Globus pallidus (tissue), 1 donor: ENCODE measurements at places on chromosomes 3 and 15.

DNA sequence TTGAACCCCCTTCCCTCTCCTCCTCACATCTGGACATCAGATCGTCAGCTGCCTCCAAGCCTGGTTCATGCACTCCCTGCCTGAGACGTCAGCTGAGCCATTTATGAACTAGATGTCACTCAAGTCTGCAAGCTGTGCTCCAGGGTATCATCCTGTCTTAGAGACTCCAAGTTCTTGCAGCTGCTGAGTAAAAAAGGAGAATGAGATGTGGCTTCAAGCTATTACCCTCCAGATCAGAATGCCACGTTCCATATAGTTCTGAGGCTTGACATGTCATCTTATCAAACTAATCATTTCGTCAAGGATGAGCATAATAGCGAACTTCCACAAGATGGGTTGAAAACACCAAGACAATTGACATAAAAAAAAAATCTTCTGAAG lies 766.3 kb downstream of the TBL1XR1 start:
- no peak for DNase-seq

DNA sequence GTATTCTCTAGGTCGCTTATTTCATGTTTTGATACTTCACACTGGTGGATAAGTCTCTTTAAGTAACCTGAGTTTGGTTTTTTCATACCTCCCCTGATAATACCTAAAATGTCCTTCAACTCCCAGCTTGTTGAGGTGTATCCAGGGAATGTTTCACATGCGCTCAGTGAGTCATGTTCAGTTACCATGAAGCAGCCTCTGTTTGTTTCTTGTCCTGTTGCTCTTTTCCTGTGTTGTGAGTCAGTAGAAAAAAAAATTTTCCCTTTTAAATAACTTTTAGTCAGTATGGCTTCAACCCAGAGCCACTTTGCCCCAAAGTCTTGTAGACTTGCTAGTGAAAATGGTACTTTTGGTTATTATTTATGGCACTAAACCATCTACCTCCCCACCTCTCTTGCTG lies 278.4 kb upstream of the ZPLD1 start:
- no peak for DNase-seq

GRCh38 chr3:2921903-2922302 lies 188.3 kb downstream of the IL5RA start:
- peak; percentile 19 for DNase-seq

DNA sequence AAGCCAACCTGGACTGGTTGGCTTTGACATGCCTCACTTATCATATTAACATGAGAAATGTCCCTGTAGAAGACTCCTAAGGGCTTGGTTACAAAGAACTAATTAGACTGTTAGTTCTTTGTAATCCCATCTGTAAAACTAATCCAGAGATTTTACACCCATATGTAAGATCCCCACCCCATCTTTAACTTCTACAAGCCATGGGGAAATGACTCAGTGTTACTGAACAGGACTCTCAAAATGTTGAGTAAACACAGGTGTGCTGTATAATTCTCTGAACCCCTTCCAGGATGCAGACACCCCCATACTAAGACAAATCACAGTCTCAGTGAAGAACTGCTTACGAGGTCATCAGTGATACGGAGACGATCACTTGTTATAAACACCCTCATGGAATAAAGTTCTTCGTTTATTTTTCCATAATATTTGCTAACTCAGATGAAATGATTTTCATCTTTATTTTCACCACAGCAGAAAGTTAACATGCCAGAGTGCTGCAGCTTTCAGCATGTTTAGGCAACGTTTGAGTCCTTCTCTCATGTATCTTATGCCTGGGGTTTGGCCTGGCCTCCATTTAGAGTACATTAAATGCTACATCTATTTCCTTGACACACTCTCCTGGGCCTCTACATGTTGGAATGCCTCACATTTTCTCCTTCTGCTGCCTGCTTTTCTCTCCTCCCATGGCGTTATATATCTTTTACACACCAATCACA lies 55.3 kb upstream of the LEKR1 start:
- DNase-seq = no peak

DNA sequence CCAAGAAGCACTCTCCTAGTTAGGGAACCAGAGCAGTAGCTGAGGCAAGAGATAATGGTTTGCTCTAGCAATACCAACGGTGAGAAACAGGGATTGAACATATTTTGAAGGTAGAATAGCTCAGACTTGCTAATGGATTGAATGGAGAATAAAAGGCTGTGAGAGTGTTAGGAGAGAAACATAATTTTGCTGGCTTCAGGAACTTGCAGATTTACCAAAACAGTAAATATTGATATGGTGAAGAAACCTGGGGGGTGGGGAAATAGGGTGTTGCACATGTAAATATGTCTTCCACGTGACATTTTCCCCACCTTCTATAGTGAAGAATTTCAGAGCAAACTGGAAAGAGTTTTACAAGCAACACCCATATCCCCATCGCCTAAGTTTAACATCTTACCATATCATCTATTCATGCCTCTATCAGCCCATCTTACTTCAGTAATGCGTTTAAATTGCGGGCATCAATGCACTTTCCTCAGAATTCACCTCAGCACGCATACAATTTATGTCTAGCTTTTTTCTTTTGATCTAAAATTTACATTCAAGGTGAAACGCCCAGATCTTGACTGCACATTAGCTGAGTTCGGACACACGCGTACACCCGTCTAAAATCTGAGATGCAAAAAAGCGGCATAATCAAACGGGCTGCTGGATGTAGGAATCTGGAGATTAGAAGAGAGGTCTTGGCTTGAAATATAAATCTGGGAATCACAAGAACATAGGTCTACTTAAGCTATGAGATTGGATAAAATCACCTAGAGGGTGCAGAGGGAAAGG lies 891 bp upstream of the NR1D2 start:
- peak; percentile 37 for DNase-seq

GRCh38 chr3:114144909-114145688 lies 33.8 kb downstream of the DRD3 start:
- DNase-seq = no peak

GRCh38 chr3:78141269-78141668 lies 1101.4 kb downstream of the ROBO2 start:
- DNase-seq = no peak

DNA sequence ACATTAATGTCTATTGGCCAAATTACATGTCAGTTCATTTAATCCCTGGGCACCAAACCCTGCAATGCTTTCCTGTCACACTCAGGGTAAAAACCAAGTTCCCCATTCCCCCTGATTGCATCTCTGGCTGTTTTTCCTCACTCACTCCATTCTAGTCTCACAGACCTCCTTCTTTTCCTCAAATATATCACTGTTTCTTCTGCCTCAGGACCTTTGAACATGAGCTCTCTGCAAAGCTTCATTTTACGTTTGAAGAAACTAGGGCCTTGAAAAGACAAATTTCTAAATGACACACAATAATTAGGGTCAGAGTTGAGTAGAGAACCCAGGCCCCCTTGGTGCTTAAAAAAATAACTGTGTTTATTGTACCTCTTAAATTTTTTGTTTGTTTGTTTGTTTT lies 230.6 kb downstream of the THRB start:
- DNase-seq = no peak

GRCh38 chr15:41494922-41495735 lies 1.5 kb downstream of the ITPKA start:
- DNase-seq = no peak

DNA sequence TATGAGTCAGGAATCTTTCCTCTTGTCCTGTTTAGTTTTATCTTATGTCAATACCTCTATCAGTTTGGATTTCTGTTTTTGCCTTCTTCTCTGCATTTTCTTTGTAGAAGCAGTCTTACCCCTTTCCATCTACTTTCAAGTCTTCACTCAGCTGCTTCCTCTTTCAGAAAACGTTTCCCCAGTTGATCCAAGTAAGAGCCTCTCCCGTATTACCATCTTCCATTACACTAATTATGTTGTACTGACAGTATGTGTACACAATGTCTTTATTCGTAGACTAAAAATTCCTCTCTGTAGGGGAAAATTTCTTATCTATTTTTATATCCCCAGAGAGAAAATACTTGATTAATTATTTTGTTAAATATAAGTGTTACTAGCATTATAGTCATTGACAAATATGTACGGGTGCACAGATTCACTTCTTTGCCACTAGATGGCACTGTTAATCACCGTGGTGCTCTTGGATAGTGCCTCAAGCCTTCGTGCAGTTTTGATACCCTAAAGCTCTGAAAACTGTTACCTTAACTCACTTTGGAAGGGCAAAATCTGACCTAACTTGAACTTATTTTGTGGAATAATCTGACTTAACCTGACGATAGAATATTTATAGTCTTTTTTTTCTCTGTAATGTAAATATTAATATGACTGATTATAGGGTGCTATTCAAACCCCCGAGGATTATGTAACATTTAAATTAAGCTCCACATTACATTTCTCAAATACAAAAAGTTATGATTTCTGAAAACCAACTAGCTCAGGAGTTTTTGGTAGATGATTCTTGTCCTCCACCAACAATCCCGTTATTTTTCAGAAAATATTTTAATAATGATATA lies 74.2 kb upstream of the POU1F1 start:
- peak; percentile 39 for DNase-seq

DNA sequence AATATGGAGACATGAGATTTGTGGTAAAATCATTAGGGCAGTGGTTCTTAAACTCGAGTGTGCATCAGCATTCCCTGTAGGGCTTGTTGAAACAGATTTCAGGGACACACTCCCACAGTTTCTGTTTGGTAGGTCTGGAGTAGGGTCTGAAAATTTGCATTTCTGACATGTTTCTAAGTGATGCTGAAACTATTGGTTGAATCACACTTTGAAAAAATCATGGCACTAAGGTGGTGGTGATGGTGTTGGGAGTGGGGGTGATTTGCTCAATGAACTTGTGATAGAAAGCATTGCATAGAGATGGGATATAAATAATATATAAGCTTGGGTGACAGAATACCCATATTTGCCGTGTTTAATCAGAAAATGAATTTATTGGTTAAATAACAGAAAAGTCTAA lies 11.3 kb downstream of the MITF start:
- DNase-seq = no peak
